ENCODE measurements at places on chromosomes 12 and 14.

- DNase-seq, result no peak
Observed at GRCh38 chr12:123131291-123131832, 19.5 kb downstream of the PITPNM2 start.

GRCh38 chr12:113058553-113058952, 2.0 kb downstream of the DTX1 start:
- no peak for DNase-seq

DNA sequence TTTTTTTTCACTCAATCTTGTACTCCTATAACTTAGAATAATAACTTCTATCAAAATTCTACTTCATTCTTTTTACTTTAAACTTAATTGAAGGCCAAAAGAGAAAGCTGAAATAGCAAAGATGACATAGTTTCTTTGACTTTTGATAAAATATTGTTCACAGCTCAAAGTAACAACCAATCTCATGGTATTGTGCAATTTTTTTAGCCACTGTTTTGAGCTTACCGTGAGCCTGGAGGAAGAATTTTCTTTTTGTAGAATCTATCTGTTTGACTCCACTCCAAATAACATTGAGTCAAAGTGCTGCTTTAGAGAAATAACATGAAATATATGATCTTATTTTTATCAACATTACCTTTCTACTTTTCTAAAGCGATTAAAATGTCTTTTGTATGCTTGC, 903.9 kb upstream of the FOXG1 start:
- DNase-seq, result no peak

DNA sequence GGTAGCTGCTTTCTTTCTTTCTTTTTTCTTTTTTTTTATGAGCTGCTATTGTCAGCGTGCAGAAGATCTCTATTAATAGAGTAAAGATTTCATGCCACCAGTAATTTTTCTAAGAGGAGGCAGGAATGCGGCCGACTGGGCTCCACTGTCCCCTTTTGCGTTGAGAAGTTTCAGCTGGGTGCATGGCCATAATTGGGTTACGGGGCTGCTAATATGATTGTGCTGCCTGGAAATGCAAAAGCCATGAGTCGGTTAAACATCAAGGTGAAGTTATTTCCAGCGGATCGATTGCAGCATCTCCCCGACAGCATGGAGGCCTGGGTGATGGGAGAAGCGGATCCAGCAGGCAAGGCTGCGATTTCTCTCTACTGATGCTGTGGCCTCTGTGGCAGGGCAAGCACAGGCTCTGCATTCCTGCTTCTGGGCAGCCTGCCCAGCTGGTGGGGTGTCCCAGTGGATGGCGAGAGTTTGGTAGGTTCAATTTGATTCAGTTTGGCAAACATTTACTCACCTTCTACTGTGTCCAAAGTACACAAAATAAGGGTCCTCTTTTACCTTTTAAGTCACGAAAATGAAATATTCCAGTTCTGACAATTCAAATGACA, 54.4 kb upstream of the PRMT8 start:
- DNase-seq, result peak; percentile 86

GRCh38 chr12:69240631-69240995, 1.2 kb downstream of the CPSF6 start:
- DNase-seq, result no peak

DNA sequence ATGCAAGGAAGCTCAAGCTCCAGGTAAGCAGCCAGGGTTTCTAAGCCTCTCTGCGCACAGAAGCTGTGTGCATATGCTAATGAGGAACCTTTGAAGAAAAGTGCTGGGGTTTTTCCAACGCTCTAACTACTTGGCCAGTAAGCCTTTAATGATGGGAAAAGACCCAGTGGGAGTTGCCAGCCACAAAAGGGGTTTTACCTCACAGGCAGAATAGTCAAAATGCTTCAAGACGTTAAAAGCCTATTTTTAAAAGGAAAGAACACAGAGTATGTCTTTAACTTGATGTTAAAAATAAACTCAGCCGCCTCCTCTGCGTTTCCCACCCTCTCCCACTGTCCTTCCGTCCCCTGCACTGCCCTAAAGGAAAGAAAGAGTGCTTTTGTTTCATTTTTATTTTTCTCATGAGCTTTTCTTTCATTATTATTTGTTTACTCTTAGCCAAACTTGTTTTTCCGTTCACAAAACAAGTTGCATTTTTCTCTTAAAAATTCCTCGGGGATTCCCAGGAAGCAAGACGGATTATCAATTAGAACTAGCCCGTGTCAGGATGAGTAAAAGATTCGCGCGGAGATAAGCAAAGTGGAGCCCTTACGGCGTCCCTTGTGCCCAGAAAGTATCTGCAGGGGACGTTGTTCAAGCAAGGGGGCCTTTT, 209.8 kb upstream of the NUDT4 start:
- DNase-seq, result no peak

GRCh38 chr12:104631867-104632266, 175.1 kb downstream of the CHST11 start:
- DNase-seq, result no peak

DNA sequence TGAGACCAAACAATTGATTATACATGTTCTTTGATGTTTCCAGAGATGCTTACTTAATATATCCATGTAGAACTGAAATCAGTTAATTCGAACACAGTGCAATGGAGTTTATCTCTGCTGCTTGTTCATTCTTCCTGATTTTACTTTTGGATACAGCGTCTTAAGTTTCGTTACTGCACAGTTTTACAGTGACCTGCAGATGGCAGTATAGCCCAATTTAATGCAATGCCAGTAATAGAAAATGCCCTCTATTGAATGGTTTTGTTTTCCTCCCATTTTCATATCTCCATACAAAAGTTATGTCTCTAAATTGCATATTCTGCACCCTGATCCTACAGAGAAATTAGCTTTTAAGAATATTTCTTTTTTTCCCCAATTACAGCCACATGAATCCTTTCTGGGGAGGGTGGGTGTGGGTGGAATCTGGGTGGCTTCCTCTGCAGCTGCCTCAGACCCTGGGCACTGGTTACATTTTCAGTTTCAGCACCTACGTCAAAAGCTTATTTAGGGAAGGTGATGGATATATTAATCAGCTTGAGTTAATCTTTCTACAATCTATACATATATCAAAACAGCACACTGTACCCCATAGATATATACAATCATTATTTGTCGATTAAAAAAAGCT, 101.1 kb upstream of the DCD start:
- peak; percentile 72 for DNase-seq

GRCh38 chr12:29944269-29945000, 160.7 kb upstream of the TMTC1 start:
- DNase-seq, result peak; percentile 39

- no peak for DNase-seq
Observed at GRCh38 chr14:103547941-103548462, 14.5 kb downstream of the BAG5 start.

GRCh38 chr12:126247936-126248335, 1182.7 kb downstream of the AACS start:
- no peak for DNase-seq

DNA sequence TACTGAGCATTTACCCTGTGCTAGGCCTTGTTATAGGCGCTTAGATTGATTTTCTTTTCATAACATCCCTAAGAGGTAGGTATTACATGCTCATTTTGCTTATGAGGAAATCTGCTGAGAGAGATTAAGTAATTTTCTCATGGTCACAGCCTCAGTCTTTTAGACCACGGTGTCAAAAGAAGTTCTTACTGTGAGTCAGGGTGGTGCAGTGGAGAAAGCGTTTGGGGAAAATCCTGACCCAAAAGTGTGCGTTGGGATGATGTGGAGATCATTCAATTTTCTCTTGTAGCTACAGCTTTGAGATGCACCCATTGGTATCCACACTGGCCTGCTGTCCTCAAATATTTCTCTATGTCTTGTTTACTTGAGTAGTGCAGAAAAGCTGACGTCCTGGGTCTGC, 8.2 kb downstream of the ANG start:
- no peak for DNase-seq

DNA sequence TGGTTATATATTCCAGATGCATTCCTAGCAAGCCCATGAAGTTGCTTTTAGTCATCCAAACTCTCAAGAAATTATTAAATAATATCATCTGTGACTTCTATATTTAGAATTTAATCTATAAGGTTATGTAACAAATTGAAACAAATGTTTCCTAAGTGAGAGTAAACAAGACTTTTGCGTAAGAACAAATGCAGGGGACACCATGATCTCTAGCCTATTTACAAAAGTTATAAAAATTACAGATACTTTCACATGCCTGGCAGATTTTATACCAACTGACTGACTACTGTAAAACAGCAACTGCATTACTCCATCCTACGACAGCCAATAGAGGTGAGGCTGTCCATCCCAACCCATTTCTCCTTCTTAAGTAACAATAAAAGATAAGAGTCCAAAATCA, 20.4 kb upstream of the DIO2 start:
- DNase-seq, result no peak

DNA sequence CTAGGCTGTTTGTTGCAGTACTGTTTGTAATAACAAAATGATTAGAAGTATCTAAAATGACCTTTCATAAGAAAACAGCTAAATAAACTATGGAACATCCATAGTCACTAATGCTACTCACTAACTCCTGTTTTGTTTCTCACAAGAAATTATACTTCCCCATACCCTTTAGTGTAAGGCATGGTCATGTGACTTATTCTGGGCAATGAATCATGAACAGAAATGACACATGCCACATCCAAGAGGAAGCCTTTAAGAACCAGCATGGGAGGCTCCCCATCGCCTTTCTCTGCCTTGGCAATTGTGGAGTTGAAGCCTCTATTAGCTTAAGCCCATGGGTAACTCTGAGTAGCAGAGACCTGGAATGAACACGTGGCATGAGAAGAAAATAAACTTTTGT, 49.3 kb downstream of the KSR2 start:
- DNase-seq, result no peak

- no peak for DNase-seq
Observed at GRCh38 chr14:101457936-101458740, 103.2 kb upstream of the DIO3 start.

All from NCI-H774 (cell line).